ENCODE measurements at places on chromosomes 7 and 10. TPM values are rescaled to one million over a fixed set of nuclear protein-coding genes. Genes with fewer than 3 reads are reported as not detected.

ELMO1 gene
- polyA plus RNA-seq, result not detected

ARHGAP22 gene
- 8.2 TPM for polyA plus RNA-seq

AS3MT gene
- polyA plus RNA-seq, result 4.0 TPM

EBLN1 gene
- polyA plus RNA-seq, result not detected

KIAA1549 gene
- polyA plus RNA-seq, result 4.4 TPM

AKR1C4 gene
- polyA plus RNA-seq, result not detected

VENTX gene
- polyA plus RNA-seq, result not detected

PSD gene
- 8.2 TPM for polyA plus RNA-seq
